ENCODE measurements at places on chromosomes 4 and X.

- DNase-seq, result no peak
These were observed 1.0 kb downstream of the WFS1 start for GRCh38 chr4:6270636-6271121.

DNA sequence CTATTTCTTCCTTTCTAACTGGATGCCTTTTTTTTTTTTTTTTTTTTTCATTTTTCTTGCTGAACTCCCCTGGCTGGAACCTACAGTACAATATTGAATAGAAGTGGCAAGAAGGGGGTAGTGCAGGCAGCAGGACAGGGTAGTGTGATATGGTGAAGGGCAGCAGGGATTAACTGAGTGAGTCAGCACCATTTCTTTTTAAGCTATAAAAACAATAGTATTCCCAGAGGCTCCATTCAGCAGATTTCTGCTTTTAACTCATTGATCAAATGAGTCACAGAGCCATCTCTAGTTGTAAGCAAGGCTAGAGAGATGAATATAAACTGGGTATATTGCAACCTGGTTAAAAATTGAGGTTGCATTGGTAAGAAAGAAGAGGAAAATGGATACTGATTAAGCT, 53.6 kb upstream of the SETD7 start:
- no peak for DNase-seq

DNA sequence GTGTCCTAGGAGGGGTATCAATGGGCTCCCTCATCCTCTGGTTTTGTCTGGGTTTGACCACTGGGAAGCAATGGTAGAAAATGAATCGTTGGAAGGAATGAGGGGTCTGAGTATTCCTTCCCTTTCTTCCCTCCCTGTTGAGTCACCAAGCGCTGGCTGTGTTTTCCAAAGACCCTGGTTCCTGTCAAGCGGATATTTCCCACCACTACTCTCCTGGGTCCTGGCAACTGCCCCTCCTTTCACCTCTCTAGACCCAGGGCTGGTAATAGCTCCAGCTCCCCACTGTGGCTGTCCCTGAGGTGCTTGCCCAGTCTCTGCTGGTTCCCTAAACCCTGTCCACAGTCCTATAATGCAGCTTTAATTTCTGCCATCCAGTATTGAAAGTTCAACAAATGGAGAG, 22.2 kb downstream of the SMIM43 start:
- no peak for DNase-seq

DNA sequence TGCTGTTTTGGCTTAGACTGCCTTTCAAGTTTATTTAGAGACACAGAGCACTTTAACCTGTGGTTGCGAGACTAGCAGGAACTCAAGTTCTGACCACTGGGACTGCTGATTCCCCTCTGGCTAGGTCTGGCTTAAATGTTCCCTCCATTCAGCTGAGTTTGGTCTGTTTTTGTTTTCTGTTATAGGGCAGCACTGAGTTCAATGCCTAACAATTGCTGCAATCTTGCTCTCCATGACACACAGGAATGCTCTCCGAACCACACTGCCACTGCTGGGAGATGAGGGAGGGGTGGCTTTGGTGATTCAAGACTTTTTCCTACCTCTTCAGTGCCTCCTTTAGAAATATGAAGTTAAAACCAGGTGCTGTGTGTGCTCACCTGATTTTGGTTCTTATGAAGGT, 106.3 kb upstream of the EOLA2 start:
- DNase-seq, result no peak

DNA sequence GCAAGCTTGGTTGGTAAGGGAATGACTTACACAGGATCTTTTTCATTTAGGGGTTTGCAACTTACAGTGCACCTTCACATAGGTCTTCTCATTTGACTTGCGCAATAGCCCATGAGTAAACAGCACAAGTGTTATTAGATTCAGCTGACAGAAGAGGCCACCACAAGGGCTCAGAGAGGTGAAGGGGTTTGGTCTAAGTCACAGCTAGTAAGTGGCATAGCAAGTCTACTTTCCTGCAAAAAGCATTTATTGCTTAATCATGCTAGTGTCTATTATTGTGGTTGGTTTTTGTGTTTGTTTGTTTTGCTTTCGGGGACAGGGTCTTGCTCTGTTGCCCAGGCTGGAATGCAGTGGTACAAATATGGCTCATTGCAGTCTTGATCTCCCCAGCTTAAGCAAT, 83.3 kb downstream of the SPRY1 start:
- no peak for DNase-seq

GRCh38 chr4:172871381-172871780, 297.2 kb upstream of the GALNT7 start:
- no peak for DNase-seq

DNA sequence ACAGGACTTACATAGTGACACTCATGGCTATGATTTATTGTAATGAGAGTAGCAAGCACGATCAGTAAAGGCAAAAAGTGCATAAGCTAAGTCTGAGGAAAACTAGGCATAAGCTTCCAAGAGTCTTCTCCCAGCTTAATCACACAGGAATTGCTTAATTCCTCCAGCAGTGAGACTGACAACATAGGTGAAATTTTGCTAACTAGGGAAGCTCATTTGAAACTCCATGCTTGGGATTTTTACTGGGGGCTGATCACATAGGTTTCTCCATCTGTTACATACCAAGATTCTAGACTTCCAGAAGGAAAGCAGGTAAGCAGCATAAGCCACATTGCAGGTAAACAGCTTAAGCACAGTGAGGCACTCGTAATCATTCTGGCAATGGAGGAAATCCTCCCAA, 71.8 kb upstream of the FHDC1 start:
- DNase-seq, result no peak

DNA sequence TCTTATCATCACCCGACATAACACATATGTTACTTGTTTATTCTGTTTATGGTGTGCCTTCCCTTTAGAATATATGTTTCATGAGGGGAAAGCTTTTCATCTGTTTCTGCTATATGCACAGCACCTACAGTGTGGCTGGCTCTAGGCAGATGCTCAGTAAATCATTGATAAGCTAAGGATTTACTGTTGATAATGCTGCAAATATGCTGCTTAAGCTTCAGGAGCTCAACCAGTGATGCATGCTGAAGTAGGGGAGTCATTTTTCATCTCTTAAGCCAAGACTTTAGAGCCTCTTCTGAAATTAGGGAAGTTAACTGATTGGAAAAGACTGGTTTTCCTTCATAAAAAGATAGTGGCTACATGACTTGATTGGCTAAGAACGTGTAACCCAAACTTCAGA, 16.4 kb downstream of the FAT4 start:
- DNase-seq, result no peak

DNA sequence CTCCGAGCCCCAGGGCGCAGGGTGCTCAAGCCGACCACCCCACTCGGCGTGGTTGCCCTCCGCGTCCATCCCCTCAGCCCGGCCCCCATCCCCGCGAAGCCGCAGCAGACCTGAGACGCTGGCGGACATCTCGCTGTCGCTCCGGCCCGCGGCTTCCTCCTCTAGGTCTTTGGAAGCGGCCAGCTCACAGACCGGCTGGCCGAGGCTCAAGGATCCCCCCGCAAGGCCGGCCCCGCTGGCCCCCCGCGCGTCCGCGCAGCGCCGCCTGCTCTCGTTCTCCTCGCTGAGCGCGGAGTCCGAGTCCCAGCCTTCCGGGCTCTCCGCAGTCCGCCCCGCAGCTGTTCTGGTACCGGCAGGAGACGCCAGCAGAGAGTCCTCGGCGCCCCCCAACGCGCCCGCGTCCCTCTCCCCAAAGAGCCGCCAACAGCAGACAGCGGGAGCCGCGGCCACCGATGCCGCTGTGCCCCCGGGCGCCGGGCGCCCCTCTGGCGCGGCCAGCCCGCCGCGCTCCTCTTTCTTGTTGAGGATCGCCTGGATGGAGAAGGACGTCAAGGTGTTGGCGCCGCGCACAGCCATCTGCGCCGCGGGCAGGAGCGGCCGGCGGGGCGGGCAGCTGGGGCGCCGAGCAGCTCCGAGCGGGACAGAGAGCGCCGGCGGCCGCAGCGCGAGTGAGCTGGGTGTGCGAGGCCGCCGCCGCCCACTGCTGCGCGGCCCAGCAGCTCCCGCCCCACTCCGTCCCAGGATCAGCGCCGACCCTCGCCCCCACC, at the start of gene NKX3-2:
Gene NKX3-2, minus strand, starts transcription at position 670 of the 767 bp plus-strand sequence. Its CDS starts 94 bp downstream, at position 576.
- DNase-seq, result no peak

- no peak for DNase-seq
These were observed 117.0 kb downstream of the SPOCK3 start for GRCh38 chr4:167117273-167117672.

- DNase-seq, result no peak
These were observed 673.0 kb upstream of the GRID2 start for GRCh38 chr4:91630764-91631163.

GRCh38 chrX:20517565-20517964, 250.9 kb upstream of the RPS6KA3 start:
- DNase-seq, result no peak

GRCh38 chr4:96131186-96131585, 291.3 kb downstream of the PDHA2 start:
- no peak for DNase-seq

DNA sequence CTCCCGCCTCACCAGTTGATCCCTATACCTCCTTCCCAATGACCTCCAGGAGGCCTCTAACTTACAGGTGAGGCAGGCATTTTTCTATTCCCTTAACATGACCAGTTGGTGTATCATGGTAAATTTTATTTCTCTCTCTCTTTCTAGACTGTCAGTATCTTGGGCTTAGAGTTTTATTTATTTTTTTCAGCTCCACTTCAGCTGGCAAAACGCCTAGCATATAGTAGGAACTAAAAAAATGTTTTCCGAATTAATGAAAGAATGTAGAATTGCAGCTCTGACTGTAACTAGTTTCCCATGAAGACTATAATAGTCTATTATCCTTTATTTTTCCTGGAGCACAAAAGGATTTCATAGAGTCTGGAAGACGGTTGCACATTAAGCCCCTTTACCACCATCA, 84.8 kb downstream of the PDE5A start:
- DNase-seq, result no peak

DNA sequence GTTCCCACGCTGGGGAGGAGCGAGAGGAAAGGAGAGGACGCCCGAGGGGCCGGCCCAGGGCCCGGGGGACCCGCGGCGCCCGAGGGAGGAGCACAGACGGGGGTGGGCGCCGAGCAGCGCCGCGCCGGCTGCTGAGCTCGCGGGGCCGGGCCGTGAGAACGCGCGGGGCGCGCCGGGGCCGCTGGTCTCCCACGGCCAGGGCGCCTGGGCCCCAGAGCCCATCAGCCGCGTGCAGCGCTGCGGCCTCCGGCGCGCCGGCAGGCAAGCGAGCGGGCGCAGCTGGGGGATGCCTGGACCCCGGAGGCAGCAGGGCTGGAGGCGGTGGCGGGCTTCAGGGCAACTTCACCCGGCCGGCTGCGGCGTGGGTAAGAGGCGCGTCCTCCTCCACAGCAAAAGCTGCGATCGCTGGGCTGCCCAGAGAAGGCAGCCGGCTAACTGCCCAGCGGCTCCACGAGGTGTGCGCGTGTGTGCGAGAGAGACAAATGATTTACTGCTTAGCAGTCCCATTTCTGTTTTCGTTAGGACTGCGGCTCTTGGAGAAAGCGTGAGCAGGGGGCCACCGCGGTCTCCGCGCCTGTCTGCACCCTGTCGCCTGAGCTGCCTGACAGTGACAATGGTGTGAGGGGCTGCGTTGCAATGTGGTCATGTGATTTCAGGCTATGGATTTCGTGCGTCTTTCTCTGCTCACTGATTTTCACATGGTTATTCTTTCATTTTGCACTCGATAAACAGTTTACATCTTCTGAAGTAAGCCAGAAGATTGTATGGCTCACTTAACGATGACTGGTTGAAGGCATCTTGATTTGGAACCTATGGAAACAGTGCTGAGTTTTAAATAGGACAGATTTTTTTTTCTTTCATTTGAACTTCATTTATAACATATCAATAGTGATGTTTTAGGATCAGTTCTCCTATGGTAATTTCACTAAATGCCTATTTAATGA, 1.2 kb downstream of the GUCY1A1 start:
- DNase-seq, result no peak

DNA sequence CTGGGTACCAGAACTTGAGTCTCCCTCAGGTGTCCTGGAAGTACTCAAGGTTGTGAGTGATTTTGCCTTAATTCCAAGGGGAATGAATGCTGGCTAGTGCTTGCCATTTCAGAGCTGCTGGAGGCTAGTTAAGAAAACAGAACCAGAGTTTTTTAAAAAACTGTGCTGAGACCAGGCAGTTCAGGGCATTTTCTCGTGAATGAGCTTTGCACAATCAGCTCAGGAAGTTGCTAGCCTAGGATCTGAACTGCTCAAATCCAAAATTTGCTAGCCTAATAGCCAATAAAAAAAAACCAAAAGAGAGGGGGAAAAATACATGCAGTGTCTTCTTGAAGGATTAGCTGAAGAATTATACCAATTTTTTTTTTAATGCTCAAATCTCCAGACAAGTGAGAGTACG, 292.7 kb downstream of the FBXW7 start:
- no peak for DNase-seq

- DNase-seq, result no peak
These were observed 2506.0 kb downstream of the PCDH7 start for GRCh38 chr4:33226133-33226532.

DNA sequence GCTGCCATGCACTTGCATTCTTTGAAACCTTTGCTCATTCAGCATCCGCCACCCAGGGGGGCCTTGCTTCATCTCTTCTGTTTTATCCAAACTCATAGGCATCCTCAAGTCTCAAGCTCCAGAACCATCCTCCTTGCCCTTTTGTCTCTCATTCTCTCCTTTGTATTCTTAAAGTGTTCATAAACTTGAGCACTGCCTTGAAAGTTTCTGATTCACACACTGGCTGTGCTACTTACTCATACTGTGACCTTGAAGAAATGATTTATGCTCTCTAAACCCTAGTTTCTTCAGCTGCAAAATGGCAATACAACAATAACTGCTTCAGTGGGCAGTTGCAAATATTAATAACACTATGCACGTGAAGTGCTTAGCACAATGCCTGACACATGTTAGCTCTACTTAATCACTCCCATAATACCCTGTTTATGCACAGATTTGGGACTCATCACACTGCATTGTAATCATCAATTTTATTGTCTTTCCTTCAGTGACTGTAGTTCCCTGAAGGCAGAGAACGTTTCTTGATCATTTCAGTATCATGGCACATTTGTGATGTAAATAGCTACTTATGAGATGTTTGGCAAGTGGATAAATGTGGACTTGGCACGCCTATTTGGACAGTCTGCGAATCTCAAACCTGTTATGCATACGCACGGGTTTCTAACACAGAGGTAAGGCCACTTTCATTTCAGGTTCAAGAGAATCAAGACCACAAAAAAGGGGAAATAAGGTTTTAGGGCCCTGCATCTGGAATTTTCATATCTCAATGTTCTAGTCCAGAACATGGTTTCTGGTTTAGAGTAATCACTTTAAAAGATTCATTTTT, 291.0 kb downstream of the LDB2 start:
- DNase-seq, result no peak

DNA sequence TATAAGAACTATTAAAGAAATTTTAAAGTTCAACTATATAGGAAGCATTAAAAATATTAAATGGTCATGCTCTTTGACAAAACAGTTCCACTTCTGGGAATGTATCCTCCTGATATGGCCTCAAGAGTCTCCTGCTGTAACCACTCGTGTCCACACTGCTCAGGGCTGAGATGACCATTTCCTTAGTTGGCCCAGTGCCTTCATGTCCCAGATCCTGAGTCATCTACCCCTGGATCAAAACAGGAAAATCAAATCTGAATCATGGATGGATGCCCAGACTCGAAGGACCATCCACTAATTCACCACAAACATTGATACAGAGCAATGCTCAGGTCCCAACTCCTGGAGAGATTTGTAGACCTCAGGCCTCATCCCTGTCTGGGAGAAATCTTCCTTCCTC, 44.7 kb downstream of the GPRASP3 start:
- DNase-seq, result no peak

Data from GM12864 (cell line).